ENCODE measurements at places on chromosomes 6 and 20. TPM values are rescaled to one million over a fixed set of nuclear protein-coding genes. Genes with fewer than 3 reads are reported as not detected.

DNA sequence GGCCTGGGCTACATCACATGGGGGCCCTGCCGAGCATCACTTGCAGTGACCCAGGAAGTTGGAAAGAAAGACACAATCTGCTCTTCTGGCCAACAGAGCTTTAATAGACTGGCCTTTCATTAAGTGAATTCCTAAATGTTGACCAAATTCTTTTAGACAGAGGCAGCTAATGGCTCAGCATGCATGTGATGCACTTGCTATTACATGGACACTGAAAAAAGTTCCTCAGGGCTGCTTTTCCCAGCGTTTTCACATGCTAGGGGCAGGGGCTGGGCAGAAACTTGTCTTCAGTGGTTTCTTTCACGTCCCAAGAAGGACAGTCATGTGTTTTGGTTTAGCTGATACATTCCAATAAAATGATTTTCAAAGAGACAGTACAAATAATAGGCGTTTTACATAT, 651.0 kb upstream of the SLC35B3 start:
- DNase-seq: no peak

GRCh38 chr6:2755456-2755855, 4.7 kb upstream of the MYLK4 start:
- DNase-seq: no peak

DNA sequence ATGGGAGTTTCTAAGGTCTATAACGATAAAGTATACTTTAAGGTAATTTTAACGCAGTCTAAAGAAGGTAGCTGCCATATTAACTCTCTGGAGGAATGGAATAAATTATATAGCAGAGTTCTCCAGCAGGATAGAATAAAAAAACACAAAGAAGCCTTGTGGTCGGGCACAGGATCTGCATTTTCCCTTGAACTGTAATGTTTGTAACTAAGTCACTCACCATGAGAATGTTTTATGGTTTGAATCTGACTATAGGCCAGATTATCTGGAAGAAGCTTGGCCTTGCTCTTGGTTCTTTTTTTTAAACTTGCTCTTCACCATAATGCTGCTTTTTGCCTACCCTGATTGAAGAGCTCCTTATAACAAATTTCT, 238.8 kb upstream of the NOX3 start:
- no peak for DNase-seq

- peak; percentile 54 for DNase-seq
Observed at GRCh38 chr20:330233-331149, 5.1 kb downstream of the SOX12 start.

- DNase-seq: no peak
Observed at GRCh38 chr6:168536665-168537539, 95.9 kb downstream of the SMOC2 start.

- no peak for DNase-seq
Observed at GRCh38 chr6:6201200-6201599, 119.3 kb downstream of the F13A1 start.

- DNase-seq: no peak
Observed at GRCh38 chr6:155066361-155066760, 71.2 kb downstream of the TIAM2 start.

DNA sequence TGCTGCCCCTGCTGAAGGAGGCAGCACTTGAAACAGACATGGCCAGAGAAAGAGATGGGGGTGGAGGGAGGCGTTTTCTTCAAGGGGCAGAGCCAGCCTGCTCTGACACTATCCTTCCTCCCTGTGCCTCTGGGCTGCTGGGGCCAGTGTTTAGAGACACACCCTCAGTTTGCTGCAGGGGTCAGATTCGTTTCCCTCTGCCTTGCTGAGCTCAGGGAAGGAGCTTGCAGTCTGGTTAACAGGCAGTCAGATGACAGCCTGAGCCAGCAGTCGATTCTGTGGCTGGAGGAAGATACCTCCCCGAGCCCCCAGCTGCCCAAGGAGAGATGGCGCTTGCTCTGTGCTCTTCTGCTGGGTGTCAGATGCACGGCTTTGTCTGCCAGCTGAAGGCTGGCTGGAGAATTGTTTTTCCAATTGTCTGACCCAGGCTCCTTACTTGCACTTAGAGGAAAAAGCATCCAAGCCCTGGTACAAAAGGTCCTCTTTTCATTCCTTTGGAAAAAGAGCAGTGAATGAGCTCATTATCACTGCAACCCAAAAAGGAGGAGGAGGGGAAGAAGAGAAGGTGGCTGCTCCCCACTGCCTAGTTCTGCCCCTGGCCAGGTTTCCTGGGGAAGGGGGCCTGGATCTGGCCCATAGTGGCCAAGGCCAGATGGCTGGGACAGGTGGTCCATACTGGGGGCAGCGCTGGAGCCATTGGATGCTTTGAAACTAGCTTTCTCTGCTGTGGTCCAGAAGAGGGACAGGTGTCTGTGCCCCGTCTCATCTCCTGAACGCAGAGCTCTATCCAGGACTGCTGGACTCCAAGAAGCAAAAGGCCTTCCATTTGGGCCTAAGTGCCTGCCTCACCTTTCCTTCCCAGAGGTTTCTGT, 88.2 kb downstream of the TCP11 start:
- DNase-seq: no peak

GRCh38 chr20:18981962-18982539, 168.5 kb downstream of the SCP2D1 start:
- DNase-seq: no peak

- no peak for DNase-seq
Observed at GRCh38 chr6:26218824-26219223, 131.6 kb downstream of the HFE start.

DNA sequence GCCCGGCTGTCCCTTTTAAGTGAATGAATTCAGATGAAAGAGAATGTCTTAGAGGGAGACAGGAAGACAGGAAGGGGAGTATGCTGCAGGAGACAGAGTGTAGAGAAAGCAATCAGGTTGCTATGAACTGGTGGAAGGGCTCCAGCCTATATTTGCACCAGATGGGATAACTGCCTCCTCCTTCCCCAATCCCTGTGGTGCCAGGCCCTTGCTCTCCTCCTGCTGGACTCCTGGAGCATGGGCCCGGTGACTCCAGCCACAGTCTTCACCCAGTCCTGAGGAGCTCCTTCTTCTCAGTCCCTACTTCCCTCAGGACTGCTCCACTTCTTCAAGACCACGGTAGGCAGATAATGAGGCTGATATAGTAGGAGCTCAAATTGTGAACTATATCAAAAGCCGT, 91.8 kb downstream of the TMEM200A start:
- no peak for DNase-seq

DNA sequence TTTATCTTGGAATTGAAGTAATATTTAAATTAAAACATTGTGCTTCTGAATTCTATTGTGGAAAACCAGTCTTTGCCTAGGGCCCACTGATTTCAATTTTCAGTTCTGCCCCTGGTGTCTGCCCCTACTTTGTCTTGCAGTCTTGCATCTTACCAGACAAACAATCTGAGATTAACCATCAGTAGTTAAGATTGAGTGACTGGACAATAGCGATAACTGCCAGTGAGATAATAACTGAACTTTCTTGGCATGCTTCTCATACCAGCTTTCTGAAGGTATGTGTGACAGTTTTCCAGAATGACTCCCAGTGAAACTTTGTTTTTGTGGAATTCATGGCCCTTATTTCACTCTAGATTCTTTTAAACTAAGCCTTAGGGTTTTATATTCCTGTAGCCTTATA, 53.5 kb downstream of the KCNQ5 start:
- no peak for DNase-seq

GRCh38 chr6:2959909-2960719, 11.3 kb downstream of the SERPINB6 start:
- peak; percentile 48 for DNase-seq

DNA sequence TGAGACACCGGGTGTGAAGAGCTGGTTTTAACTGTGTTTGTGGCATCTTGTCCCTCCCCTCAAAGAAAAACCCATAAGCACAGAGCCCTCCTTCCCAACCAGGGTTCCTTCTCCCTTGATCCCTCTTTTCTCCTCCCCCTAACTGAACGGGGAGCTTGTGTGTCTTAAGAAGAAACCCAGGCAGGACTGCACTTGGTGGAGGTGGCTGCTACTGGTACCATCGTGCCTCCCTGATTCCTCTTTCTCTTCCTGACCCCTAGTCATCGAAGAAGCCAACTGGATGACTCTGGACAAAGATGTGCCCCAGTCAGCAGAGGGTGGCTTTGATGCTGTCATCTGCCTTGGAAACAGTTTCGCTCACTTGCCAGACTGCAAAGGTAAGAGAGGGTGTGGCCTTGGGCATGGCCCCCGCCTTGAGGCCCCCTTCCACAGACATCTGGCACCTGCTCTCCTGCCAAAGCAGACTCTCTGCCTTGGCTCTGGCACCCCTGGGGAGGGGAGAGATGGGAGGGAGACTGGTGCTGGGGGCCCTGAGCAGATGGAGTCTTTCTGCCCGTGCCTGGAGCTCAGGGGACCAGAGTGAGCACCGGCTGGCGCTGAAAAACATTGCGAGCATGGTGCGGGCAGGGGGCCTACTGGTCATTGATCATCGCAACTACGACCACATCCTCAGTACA, 2.1 kb downstream of the GNMT start:
- no peak for DNase-seq

DNA sequence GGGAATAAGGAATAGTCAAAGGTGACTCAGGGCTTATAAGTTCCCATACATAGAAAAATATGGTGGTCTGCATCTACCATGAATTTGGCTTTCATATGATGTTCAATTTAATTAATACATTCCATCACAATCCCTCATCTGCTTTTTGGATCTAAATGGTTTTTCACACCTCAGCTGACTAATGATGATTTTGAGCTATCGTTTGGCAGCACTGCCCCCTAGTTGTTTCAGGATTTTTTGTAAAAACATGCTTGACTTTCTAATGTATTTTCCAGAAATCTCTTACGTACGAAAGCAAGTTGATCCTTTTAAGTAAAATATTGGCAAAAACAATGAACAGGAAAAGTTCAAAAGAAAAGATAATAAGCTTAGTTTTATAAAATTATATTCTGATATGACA, 408.6 kb upstream of the ADGRB3 start:
- no peak for DNase-seq

DNA sequence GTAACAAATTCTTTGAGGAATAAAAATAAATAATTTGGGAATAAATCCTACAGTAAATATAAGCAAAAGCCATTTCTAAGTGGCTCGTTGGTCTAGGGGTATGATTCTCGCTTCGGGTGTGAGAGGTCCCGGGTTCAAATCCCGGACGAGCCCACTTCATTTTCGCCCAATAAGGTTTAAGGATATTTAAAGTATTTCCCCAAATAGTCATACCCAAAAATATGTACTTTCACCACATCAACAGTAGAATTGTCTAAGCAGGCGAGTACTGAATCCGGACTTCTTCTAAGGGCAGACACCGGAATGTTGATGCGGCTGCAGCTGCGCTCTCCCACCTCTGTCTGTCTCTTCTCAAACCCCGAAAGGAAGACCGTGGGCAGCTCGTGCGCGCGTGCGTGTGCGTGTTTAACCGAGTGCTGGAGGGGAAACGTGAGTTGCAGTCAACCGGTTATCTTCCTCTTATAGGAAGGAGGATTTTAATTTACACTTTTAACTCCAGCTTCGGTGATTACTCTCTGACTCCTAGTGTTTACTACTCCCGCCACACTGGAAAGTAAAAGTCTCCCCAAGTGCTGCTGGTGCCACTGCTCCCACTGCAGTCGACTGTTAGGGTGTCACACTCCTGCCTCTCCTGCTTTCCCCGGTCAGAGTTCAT, 155.7 kb upstream of the PRSS16 start:
- DNase-seq: peak; percentile 97

DNA sequence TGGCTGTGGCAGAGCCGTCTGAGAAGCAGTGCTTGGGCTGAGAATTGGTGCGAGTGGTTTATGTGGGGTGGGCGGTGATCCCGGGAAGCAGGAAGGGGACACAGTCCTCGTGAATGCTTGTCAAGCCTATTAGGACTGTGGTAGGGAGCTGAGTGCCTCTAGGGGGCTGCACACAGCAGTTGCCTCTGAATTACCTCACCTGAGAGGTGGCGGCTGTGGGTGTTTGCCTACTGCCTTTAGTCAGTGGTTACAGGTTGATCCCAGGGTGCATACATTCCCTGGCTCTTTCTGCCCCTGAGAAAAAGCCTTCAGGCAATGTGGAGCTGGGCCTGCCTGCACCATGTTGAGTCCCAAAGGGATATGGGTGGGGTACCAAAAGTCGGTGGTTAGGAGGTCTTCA, 5.2 kb downstream of the AP5S1 start:
- no peak for DNase-seq

- DNase-seq: no peak
Observed at GRCh38 chr20:59148701-59149493, 14.7 kb upstream of the ZNF831 start.

DNA sequence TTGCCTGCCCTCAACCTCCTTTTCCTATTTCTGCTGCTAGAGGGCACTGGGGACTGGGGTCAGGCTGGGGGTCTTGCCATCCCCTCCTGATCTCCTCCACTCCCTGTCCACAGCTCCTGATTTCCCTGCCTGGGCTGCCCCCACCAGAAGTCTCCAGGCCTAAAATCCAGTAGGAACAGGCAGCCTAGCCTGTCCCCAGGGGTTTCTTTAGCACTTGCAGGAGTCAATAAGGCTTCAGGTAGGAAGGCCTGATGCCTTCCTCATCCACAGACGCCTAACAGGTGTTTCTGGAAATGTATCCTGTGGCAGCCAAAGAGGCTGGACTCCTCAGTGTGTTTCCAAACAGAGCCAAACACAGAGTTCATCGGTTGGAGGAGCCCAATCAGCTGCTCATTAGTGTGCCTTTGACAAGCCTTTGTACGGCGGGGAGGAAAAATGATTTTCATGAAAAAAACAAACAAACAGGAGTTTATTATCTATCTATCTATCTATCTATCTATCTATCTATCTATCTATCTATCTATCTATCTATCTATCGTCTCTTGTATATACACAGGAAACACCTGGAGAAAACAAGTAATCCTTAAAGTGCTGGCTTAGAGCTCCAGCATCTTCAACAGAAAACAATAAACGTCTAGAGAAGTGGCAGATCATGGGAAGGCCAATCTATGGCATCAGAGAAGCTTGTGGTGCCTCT, 3.7 kb upstream of the RAET1E start:
- no peak for DNase-seq

GRCh38 chr6:137256350-137257103, 37.3 kb upstream of the IFNGR1 start:
- no peak for DNase-seq

DNA sequence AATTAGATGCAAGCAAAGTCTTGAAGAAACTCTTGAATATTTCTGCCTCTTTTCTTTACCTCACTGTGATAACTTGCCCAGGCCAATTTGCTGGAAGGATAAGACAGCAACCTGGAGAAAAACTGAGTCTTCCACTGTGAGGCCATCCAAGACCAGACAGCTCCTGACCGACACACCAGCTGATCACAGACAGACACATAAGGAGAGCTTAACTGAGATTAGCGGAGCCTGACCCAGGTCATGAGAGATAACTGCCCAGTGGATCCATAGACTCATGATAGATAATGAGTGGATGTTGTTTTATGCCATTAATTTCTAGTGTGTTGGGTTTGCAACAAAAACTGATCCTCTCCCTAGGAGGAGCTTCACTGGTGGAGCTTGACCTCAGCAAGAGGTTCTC, 64.4 kb upstream of the NOX3 start:
- no peak for DNase-seq

GRCh38 chr6:157323966-157324300, 614 bp upstream of the TMEM242 start:
- DNase-seq: peak; percentile 91

Gene JPH2
- 2.1 TPM for total RNA-seq

Gene NRSN1
- not detected for total RNA-seq

Gene ULBP1
- total RNA-seq: 1.6 TPM

Gene TFAP2C
- 7.7 TPM for total RNA-seq

Gene MPIG6B
- not detected for total RNA-seq

Gene CST2
- total RNA-seq: not detected

Gene KIF13A
- total RNA-seq: 23.0 TPM

Gene CST9L
- not detected for total RNA-seq

Gene SYCP2
- total RNA-seq: 1.7 TPM

Gene DDR1
- total RNA-seq: 25.0 TPM

Gene TMC2
- total RNA-seq: not detected

Gene LPIN3
- total RNA-seq: not detected

Gene MACROD2
- 0.51 TPM for total RNA-seq

Data from Daoy (cell line).